ENCODE measurements at places on chromosomes 4 and X.

DNA sequence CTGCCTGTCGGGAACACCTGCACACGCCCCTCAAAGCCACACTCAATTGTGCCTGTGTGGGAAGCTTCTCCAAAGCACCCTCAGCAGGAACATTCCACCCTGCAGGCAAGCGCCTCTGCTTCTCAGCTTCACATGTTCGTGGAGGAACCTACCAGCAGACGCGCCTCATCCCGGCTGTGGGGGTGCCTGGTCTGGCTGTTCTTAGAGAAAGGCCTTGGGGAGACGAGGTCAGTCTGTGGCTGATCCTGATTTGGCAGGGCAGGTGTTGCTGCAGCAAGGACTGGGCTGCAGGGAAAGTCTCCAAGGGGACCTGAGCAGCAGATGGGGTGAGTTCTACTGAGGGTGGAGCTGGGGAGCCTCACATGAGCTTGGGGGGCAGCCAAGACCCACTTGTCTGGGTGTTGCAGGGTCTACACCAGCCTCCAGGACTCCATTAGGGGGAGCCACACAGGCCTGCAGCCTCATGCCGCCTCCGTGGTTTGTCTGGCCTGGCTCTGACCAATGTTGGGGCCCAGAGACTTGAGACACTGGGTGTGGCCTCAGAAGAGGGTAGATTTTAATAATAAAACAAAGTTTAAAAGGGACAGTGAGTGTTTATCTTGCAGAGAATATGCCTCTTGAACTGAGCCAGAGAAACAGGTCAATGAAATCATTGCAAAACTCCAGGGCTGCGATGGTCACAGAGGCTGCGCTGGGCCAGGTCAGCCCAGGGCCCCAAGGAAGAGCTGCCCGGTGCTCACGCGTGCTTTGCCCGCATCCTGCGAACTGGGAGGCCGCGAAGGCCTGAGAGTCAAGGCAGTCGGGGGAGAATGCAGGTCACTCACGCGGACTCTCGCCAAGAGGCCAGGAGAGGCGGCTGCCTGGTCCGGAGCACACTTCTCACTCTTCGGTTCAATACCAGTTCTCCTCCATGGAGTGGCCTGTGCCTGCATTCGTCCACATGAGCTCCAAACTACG lies 21.1 kb downstream of the RNF212 start:
- no peak for DNase-seq

DNA sequence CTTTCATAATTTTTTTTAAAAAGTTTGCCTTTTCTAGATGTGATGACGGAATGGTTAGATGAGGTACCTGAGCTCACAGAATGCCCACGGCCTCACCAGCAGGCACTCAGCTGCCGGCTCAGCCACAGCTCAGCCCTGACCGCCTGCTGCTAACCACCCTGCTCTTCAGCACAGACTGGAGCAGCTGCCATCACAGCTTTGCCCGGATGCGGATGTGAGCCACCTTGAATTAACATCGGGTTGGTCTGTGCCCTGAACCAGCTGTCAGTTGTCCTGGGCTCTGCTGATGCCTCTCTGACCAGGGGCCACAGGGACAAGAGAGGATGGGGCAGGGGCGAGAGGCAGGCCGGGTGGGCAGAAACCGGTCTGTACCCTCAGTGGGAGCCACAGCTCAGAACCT lies 93.3 kb downstream of the HMX1 start:
- no peak for DNase-seq

GRCh38 chrX:133402042-133402453 lies 13.2 kb downstream of the GPC4 start:
- DNase-seq = no peak

GRCh38 chr4:125104616-125105015 lies 210.1 kb upstream of the FAT4 start:
- DNase-seq = no peak

DNA sequence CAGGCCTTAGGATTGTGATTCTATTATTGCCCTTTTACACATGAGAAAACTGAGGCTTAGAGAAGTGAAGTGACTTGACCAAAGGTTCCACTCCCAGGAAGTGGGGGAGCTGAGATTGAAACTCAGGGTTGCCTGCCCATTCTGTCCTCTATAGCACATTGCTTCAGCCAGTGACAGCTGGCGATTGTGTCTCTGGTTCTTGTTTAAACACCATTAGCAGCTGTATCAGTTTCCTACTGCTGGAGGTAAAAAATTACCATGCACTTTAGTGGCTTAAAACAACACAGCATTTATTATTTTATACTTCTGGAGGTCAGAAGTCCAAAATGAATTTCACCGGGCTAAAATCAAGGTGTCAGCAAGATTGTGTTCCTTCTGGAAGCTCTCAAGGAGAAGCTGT lies 205.8 kb upstream of the MAMLD1 start:
- no peak for DNase-seq

DNA sequence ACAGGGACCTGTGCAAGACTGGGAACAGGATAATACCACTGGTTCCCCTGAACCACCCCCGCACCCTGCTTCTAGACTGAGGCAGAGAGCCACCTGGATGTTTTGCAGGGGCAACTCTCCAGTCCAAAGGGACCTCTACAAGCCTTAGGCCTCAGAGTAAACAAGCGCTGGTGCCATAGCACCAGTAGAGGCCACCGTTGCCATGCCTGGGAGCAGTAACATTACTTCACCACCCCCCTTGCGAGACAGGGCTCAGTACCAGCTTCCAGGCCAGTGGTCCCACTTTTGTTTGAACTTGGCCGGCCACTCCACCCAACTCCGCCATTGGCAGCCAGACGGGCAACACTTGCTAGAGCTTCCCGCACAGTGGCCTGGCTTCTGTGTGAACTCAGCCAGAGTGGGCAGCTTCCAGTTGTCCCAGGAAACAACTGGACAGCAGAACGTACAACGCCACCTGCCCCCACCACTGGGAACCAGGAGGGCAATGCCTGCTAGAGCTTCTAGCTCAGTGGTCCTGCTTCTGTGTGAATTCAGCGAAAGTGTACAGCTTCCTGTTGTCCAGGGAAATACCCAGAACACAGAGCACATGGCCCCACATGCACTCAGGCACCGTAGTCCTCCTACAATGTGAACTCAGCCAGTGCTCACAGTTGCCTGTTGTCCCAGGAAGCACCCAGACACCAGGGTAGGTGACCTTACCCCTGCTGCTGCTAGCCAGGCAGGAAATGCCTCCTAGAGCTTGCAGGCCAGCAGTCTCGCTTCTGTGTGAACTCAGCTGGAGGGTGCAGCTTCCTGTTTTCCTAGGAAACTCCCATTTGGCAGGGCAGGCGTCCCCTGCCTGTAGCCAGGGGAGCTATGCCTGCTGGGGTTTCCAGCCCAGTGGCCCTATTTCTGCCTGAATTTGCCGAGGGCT lies 39.9 kb upstream of the PCDH19 start:
- DNase-seq = no peak

DNA sequence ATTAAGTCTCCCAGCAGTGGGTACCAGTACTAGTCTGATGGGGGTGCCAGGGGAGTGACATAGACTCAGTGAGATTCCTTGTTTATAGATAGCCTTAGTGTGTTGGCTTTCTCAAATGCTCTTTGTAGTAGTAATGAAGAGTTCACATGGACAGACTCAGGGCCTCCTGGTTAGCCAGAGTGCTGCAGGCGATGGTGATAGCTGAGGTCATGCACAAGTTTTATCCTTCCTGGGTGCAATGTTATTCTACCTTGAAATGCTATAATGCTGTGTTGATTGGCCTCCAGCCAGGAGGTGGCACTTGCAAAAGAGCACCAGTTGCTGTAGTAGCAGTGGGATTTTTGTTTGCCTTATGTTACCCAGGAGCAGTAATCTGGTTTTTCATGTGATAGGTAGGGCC lies 35.5 kb upstream of the ADH4 start:
- DNase-seq = no peak

All from NCI-H345 (cell line).